ENCODE measurements at places on chromosomes 2 and 18.

GRCh38 chr2:47504174-47504810 is 101.3 kb downstream of the MSH2 start:
- DNase-seq: no peak

DNA sequence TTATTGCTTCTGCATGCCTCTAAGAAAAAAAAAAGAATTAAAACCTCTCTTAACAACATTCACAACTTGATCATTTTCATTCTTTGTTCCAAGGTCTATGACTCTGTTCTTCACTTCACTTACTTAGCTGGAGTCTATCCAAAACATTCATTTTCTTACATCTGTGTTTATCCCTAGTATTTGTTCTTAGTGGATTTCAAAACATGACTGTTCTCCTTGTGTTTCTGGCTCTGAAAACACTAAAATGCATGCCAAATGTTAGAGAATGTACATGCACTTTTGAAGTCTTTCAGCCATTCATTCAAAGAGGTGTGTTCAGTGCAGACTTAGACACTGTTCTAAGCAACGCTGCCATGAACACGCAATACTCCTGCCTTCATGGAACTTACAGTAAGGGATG is 138.8 kb downstream of the CNTNAP5 start:
- DNase-seq: no peak

DNA sequence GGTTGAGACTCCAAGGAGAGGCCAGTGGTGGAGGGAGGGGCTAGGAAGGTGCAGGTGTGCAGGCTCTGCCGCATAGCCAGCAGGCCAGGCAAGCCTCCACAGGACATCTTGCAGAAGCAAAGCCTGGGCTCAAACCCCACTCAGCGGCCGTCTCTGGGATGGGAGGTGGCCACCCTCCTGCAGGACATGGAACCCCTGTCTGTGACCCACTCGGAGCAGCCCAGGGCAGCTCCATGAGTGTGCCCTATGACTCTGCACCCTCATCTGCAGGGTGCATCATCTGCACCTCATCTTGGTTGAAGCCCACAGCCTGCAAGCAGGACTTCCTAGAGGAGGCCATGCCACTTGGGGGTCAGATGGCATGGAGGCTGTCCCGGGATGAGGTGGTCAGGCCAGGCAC is 46.3 kb downstream of the GPC1 start:
- DNase-seq: no peak

GRCh38 chr2:47996808-47997207 is 90.5 kb upstream of the FBXO11 start:
- no peak for DNase-seq

GRCh38 chr18:48080546-48080945 is 150.1 kb upstream of the SMAD2 start:
- DNase-seq: no peak

DNA sequence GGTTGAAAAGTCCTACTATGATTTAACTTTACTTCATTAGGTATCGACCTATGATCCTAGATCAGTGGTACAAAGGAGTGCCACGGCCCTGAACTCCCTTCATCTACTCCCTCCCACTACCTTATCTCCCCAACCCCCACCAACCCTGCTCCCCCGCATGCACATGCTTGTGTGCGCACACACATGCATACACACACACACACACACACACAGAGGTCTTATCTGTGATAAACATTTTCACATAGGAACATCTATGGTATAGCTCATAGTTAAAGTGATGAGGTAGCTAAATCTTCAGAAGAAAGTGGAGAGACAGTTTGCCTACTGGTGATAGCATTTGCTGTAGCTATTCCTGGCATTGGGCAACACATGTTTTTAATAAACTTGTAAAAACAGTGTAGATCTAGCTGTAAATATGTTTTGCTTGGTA is 471.3 kb downstream of the ZEB2 start:
- no peak for DNase-seq

GRCh38 chr2:15768615-15769014 is 171.7 kb upstream of the MYCN start:
- no peak for DNase-seq

- DNase-seq: no peak
Measured at GRCh38 chr2:16125614-16126516, 185.5 kb downstream of the MYCN start.

GRCh38 chr2:186399082-186399644 is 86.9 kb upstream of the ZC3H15 start:
- DNase-seq: no peak

GRCh38 chr2:219453671-219454590 is 19.3 kb downstream of the SPEG start:
- no peak for DNase-seq

DNA sequence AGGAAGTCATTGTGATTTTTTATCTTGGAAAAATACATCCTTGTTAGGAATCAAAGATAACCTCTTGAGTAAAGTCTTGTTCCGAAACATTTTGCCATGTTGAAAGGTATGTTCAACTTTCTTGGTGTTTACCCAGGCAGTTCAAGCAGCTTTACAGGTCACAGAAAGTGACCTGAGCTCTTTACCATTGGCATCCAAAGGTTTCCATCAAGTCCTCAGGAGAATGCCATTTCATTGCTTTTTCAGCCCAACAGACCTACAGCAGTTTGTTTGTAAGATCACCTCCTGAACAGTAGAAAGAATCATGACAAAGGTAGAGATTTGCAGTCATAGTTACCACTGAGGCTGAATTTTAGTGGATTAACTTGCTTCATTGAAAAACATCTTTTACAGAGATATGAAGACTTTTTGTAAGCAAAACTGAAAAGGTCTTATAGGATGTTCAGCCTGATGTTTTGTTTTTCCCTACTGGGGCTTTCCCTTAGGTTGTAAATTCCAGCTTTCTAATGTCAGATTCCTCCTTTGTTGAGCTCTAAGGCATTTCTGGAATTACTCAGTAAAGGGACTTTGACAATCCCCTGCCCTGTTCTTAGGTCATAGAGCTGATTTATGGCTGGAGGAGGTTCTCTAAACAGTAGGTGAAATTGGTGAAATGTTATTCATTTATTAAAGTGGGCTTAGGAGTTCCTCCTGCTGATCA is 236.8 kb upstream of the RBMS1 start:
- DNase-seq: no peak

DNA sequence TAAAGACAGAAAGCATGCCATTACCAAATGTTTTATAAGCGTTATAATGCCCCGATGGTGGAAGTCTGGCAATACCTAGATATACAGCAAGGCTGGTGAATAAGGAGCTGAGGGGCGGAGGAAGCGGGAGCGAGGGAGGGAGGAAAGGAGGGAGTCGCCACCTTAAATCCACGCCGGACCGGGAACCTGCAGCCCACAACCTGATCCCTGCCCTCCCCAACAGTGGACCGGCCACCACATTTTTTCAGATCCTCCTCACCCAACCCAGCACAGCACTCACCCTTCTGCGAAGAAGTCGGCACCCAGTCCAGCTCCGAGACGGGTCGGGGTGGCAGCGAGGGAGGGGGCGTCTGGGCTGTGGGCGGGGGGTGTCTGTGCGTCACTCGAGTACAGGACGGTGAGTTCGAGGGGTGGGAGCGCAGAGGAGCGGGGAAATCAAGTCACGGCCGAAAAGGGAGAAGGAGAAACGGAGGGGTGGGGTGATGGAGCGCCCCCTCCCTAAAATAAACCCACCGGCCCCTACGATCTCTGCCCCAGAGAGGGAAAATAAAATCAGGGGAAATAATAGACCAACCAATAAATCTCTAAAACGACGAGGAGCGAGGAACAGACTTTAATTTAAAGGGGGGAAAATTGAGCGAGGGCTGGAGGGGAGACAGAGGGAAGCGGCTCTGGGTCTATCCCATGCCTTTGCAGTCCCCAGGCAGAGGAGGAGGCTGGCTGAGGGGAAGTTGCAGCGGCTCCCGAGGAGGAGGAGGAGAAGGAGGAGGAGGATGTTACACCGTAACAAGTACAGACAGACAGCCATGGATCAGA is 96.5 kb upstream of the SERTAD2 start:
- no peak for DNase-seq

- DNase-seq: no peak
Measured at GRCh38 chr2:132726155-132726554, 56.1 kb upstream of the LYPD1 start.

DNA sequence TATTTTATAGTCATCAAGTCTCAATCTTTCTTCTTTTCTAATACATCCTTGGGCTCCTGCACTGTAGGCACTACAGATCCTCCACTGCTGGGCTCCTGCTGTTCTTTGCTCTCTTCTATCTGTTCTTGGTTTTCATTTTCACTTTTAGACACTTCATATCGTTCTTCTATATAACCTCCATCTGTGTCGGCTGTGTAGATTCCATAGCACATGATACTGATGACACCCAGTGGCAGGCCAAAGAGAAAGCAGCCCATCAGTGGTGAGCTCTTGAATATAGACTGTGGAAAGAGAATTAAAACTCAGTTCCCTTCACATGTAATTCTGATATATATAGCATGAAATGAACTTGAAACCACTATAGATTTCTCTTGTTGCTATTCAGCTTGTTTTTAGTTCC is 38.0 kb downstream of the TMX3 start:
- no peak for DNase-seq

DNA sequence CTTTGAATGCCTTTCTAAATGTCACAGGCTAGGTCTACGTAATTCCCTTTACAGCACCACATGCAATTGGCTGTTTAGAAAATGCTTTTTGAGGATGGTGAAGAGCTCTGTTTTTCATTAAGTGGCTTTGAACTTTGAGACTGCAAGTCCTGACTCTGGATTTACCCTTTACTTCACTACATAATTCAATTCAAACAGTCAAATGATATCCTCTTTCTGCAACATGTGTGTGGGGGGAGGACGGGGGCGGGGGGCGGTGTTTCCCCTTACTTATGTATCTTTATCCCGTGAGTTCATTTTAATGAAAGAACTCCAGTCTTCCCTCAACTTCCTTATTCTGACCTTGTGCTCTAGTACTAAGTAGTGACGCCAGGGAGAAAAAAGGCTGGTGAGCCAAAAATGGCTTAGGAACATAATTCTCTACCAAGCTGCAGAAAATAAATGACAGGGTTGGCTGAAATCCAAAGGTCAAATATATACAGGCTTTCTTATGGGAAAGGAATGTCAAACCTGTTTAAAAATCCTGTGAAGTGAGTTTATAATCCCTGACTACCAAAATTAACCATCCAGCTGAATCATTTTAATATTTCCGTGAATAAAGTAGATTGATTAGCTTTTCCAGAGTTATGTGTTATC is 119.6 kb downstream of the SLC8A1 start:
- no peak for DNase-seq

DNA sequence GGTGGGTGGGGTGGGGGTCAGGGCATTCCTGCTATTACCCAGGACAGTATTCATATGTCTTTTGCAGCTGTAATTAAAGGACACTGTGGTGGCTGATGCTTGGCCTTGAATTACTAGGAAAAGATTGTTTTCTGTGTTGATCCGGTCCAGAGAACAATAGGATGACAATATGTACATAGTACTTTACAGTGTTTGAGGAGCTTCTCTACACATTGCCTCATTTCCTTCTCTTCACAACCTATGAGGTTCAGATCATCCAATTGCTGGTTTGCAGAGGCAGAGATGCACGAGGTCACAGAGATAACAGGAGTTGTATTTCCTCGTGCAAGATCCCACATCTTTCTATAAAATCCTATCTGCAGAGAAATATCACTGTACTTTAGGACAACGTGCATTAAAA is 119.5 kb downstream of the LIPG start:
- no peak for DNase-seq

DNA sequence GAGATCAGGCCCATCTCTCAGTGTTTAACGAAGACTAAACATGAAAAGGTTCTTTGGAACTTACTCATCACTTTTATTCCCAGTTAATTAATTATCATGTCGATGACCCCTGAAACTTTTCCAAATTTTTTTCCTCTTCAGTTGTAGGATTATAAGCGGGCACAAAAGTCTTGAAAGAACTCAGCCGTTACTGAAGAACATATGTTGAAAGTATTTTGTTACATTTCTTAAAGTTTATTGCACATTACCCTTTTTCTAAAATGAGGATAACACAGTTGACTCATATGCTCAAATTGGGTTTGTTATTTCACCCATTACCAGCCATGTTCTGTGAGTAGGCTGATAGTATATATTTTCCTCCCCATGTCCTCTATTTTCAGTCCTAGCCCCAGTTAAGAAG is 75.9 kb upstream of the COL3A1 start:
- DNase-seq: no peak

DNA sequence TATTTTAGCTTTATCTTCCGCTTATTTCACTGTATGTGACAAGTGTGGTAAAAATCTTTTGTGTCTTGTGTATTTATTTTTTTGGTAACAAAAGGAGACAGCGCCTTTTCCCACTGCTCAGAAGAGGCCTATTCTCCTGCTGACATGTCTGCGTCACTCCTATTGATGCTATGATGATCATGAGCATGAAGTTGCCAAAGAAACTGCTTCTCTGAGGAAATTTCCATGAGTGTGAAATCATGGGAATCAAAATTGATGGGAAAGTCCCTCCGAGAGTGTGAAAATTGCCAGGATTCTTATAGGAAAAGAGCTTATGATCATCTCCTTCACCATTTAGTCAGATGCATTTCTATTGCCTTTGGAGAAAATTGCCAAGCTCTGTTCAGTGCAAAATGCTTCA is 36.5 kb upstream of the DARS1 start:
- DNase-seq: no peak

All from stimulated activated CD8-positive, alpha-beta memory T cell treated with anti-CD3 and anti-CD28 coated beads, Interleukin-4, amount 100 ng/mL, for 4 hours (primary cell).